ENCODE measurements at places on chromosomes 5 and 9. TPM values are rescaled to one million over a fixed set of nuclear protein-coding genes. Genes with fewer than 3 reads are reported as not detected.

Gene PKD2L2
- total RNA-seq: not detected

DNA sequence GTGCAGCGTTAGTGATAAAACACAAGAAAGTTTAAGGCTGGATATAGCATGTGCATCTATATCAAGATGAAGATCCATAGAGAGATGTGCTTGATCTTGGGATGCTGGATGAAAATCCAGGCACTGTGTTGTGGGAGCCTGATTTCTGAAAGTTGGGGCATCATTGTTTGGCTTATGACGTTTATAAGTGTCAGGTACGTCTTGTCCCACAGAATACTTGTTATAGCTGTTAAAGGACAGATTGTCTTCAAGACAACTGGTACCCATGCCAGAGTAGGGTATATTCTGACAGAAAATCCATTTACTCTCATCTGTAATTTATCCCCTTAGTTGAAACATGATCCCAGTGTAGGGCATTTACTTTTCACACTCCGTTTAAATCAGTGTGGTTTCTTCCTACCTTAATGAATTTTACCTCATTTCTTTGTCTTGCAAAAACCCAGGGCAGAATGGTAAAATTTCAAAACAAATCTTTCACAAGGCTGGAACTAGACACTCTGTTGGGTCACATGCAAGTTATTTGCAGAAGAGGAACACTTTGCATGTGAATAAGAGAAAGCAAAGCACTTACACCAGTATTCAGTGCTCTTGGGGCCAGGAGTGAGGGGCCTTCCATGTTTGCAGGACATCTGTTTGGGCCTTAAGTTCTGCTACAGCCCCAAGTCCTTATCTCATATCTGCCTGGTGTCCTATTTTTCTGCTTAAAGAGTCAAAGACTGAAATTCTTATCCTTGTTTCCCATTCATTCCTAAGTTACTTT lies 73.3 kb downstream of the GHR start:
- no peak for DNase-seq

Gene HAVCR2
- total RNA-seq: 1.7 TPM

- DNase-seq: no peak
Observed at GRCh38 chr9:100465761-100466160, 7.2 kb upstream of the TMEFF1 start.

DNA sequence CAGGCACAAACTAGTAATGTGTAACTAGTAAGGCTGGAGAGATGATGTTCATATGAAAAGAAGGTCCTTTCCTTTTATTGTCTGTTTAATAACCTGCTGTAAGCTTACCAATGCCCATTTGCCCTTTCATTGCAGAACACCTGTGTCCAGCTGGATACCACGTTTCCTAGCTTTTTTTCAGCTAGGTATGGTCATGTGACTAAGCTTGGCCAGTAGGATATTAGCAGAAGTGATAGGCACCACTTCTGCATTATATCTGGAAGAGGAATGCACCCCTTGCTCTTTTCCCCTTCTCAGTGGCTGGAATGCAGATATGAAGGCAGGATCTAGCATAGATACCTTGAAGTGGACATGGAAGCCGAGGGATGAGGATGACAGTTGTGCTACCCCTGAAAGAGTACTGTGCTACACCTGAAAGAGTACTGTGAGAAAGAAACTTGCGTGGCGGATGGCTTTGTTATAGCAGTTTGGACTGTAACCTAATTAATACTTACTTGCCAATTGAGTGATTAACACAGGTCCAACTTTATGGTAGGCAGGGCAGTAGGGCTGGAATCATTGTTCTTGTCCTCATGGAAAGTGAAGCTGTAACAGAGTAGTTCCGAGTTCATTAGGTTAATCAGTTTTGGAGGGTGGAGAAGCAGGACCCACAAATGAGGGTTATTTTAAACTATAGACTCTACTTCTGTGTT lies 6.8 kb downstream of the SMIM32 start:
- no peak for DNase-seq

Gene FNIP1
- 62.8 TPM for total RNA-seq

GRCh38 chr9:89025553-89025952 lies 34.3 kb downstream of the S1PR3 start:
- DNase-seq: no peak

Measured in hepatocyte (in vitro differentiated cells).